Stimulated activated CD8-positive, alpha-beta memory T cell treated with anti-CD3 and anti-CD28 coated beads, Interleukin-12 subunit alpha, Interleukin-12 subunit beta, amount 100 ng/mL, for 4 hours (primary cell): ENCODE measurements at places on chromosomes 3 and 15.

DNA sequence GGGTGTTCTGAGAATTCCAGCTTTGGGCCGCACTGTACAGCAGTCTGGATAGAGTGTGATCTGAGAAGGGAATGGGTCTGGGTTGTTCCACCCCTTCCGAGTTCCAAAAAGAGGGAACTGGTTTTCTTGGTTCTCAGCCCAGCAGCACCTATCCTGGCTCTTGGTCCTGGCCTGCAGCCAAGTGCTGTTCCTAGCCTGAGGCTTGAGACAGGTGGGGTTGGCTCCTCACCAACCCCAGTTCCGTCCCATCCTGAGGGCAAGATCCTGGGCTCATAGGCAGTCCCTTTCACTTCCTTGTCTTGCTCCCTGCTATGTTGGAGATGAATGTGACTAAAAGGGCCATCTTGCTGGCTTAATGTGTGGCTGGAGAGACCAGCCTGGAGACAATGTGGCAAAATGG lies 15.2 kb downstream of the IVD start:
- DNase-seq = no peak

DNA sequence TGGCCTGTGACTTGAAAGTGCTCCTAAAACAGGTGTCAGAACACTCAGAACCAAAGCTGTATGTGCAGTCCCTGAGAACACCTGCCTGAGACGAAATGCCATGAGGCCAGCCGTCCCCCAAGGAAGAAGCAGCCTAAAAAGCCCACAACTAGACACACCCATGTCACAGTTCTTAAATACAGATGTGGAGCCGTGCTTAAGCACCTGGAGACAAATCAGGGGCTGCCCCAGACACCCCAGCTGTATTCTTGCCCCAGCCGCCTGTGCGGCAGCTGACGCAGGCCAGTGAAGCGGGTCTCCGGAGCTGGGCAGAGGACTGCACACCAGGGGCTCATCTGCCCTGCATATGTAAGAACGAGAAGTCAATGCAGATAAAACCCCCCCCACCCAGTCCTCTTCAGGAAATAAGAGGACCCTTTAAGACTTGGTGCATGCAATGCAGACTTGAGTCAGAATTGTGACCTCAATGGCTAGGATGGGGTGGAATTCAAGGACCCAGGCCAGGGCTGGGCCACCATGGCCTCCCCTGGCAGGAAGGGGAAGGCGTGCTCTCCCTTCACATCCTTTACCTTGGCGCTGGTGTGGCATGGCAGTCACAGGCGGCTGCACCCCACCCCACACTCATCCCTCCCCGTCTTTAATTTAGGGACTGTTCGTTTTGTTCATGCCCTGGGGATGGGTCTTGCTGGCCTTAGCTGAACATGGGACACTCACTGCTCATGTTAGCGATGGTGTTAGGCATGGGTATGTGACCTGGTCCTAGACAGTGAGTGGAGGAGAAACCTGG lies 27.7 kb upstream of the PLXNA1 start:
- DNase-seq = no peak

GRCh38 chr15:73914145-73914544 lies 12.1 kb upstream of the LOXL1 start:
- DNase-seq = no peak

DNA sequence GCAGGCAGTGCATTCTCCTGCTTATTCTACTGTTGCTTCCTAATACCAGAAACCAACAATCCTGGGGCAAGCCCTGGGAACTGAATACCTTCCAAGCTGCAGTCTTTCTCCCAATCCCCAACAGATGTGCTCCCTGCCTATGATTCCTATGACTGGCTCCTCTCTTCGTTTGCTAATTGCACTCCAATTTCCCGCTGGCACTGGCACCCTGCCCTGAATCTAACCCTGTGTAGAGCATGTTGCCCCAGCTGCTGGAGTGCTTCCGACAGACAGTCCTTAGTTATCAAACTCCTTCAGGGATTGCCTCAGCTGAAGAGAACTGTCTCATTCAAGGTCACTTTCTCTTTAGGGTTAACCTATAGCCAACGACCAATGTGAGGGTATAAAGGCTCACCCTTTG lies 214.1 kb downstream of the NECTIN3 start:
- no peak for DNase-seq

GRCh38 chr3:193605876-193606275 lies 12.9 kb downstream of the OPA1 start:
- DNase-seq = no peak

GRCh38 chr3:24953060-24953771 lies 458.6 kb upstream of the THRB start:
- DNase-seq = no peak

- DNase-seq = no peak
Observed at GRCh38 chr15:99561476-99562230, 4.1 kb upstream of the MEF2A start.

DNA sequence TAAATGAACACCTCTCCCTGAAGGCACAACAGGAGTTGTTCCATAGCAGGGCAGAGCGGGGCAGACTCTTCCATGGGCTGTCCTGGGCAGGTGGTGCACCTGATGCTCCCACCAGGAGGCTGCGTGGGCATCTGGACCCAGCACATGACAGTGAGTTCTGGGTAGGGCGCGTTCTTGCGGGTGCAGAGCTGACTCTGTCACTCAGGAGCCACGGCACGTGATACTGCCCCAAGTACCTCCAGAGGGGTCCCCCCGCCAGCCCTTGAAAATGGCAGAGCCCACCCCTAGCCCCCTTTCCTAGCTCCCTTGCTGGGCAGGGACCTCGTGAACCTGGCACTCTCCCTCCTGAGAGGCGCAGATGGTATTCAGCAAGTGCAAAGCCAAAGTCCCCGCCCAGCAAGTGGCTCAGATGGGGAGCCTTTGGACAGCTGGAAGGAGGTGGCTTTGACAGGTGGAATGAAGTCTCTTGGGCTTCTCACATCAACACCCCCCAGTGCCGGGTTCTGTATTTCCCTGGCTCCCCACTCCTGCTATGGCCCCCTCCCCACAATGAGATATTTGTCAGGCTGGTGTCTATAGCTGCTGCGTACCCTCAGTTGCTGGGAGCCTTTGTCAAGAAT lies 172.1 kb downstream of the TBC1D2B start:
- DNase-seq = no peak

DNA sequence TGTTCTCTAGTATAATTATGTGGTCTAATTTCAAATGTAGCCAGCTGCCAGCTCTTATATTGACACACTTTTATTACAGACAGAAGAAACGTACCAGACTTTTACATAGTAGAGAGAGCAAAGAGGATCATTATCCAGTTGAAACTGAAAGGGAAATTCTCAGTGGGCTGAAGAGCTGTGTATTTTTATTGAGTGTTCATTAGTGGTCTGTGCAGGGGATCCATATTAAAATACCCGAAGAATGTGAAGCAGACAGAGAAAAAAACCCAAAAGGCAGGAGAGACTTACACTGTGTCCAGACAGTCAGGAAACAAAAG lies 41.3 kb downstream of the MYRIP start:
- DNase-seq = no peak

- no peak for DNase-seq
Observed at GRCh38 chr15:82128401-82129148, 82.8 kb upstream of the MEX3B start.

DNA sequence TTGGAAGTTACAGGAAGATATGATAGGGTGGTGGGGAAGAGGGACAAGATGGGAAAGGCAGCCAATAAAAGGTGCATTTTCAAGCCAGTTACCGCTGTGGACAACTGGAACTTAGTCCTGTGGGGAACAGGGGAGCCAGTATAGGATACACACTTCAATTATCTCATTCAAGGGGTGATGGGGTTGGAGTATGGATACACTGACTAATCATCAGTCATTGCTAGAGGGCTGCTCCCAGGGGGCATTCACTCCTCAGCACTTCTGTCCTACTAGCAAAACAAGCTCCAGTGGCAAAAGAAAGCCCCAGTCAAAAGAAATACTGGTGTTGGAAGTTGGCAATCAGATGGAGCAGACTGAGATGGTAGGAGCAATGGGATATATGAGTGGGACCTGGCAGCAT lies 183.4 kb upstream of the GADL1 start:
- DNase-seq = no peak

GRCh38 chr15:100737214-100737613 lies 134.8 kb downstream of the ASB7 start:
- DNase-seq = no peak
